ENCODE measurements at places on chromosomes 7 and 10.

DNA sequence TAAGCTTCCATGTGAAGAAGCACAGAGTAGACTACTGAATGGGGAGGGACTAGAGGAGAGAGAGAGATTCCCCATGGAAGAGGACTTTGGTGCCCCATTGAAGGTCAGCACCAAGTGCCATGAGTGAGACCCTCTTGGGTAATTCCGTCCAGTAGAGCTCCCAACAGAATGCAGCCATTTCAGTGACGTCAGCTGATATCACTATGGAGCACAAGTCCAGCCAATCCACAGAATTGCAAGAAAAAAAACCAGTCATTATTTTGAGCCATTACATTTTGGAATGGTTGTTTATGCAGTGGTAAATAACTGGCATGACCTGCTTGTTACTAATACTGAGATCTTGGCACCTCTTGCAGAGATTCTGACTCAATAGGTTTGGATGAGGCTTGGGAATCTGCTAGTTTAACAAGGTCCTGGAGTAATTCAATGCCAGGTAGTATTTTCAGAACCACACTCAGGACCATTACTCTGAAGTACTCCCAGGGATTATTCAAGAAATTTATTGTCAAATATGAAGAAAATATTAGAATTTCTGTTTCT lies 52.6 kb upstream of the SP8 start:
- no peaks in the 10 kb centered on the region for H3K27me3 ChIP-seq
- no peaks in the 10 kb centered on the region for H3K36me3 ChIP-seq
- H3K4me3 ChIP-seq: no peak overlapping the region
- no peaks in the 10 kb centered on the region for H3K4me1 ChIP-seq
- DNase-seq: no peak
- H3K27ac ChIP-seq: no peak overlapping the region

- DNase-seq: no peak
- no peaks in the 10 kb centered on the region for H3K27me3 ChIP-seq
- H3K4me3 ChIP-seq: no peak overlapping the region
- no peaks in the 10 kb centered on the region for H3K4me1 ChIP-seq
- H3K27ac ChIP-seq: no peak overlapping the region
- no peaks in the 10 kb centered on the region for H3K36me3 ChIP-seq
Measured at GRCh38 chr7:43891069-43891955, 15.1 kb downstream of the URGCP start.

DNA sequence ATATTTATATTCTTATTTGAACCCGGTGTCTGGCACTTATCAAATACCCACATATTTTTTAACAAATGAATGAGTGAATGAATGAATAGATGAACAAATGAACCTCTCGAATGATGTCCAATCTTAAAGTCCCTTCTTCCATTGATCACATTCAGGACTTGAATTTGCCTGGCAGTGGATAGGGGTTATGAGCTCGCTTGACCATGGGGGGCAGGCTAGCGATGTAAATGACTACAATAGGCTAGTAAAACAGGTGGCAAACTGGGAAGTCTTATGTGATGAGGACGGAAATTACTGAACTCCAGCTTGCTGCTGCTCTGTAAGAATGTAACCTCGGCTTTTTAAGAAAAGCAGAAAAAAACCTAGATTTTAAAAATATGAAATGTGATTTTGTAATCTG lies 247.7 kb upstream of the DKK1 start:
- DNase-seq: no peak
- no peak overlapping the region for H3K4me3 ChIP-seq
- no peaks in the 10 kb centered on the region for H3K36me3 ChIP-seq
- no peak overlapping the region for H3K27ac ChIP-seq

GRCh38 chr7:30915005-30915601 lies 3.5 kb downstream of the AQP1 start:
- no peak overlapping the region for H3K4me3 ChIP-seq
- peaks cover 6% of the 10 kb centered on the region for H3K27me3 ChIP-seq
- H3K27ac ChIP-seq: no peak overlapping the region
- DNase-seq: no peak

DNA sequence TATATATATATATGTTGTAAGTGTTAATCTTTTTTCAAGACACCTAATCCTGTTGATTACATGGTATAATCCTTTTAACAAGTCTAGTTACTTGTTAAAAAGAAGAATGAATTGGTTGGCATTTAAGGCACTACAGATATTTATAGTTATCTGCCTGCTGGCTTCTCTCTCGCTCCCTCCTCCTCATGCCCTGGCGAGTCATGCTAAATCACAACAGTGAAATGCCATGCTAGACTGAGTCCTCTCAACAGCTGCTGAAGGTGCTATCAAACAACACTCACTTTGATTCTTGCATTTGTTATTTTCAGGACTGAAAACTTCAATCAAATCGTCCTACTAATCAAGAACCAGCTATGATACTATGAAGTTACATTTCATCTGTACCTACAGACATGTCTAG lies 15.4 kb downstream of the NRAP start:
- 0 out of 2 replicates have a peak, but pooled peaks cover 8% of the 10 kb centered on the region for H3K4me1 ChIP-seq
- no peaks in the 10 kb centered on the region for H3K27me3 ChIP-seq
- H3K36me3 ChIP-seq: no peaks in the 10 kb centered on the region
- H3K4me3 ChIP-seq: no peak overlapping the region
- H3K27ac ChIP-seq: no peak overlapping the region

GRCh38 chr10:26881600-26882331 lies 21.0 kb upstream of the ABI1 start:
- no peak overlapping the region for H3K27ac ChIP-seq
- H3K36me3 ChIP-seq: no peaks in the 10 kb centered on the region
- H3K4me1 ChIP-seq: no peaks in the 10 kb centered on the region
- peaks cover 3% of the 10 kb centered on the region for H3K27me3 ChIP-seq

- no peak overlapping the region for H3K27ac ChIP-seq
- no peak overlapping the region for H3K4me3 ChIP-seq
- no peak for DNase-seq
- H3K4me1 ChIP-seq: peaks cover 21% of the 10 kb centered on the region
Measured at GRCh38 chr10:87838650-87839049, 20.6 kb upstream of the ATAD1 start.

DNA sequence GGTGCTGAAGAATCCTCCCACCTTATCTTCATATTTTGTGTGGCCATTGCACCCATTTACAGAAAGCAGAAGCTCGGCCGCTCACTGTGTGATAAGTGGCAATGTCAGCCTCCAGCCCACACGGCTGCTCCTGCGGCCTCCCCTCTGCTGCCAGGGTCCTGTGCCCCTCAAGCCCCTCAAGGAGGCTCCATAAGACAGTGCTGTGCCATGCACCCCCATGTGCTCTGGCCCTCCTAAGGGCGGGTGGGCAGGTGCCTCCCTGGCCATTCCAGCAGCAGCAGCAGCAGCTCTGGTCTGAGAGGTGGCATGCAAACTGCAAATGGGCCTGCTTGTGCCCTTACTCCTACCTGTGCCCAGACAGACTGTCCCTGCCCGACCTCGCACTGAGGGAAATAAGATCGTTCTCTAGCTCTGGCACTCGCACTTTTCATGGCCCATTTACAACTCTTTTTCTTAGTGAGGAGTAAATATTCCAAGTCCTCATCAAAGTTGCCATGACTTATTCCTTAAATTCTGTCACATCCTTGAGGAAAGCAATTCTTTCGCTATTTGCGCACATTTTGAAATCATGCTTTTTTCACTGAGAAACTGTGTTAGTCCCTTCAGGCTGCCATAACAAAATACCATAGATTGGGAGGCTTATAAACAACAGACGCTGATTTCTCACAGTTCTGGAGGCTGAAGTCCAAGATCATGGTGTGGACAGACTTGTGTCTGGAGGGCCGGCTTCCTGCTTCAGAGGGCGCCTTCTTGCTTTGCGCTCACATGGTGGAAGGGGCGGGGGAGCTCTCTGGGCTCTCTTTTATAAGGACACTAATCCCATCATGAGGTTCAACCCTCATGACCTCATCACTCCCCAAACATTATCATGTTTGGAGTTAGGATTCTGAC lies 187.8 kb downstream of the COBL start:
- H3K36me3 ChIP-seq: no peaks in the 10 kb centered on the region
- no peak overlapping the region for H3K27ac ChIP-seq
- no peaks in the 10 kb centered on the region for H3K27me3 ChIP-seq
- DNase-seq: no peak

GRCh38 chr10:132735923-132736391 lies 50.0 kb downstream of the NKX6-2 start:
- H3K4me3 ChIP-seq: no peak overlapping the region
- DNase-seq: no peak
- H3K36me3 ChIP-seq: no peaks in the 10 kb centered on the region
- no peaks in the 10 kb centered on the region for H3K27me3 ChIP-seq
- H3K27ac ChIP-seq: no peak overlapping the region
- peaks cover 10% of the 10 kb centered on the region for H3K4me1 ChIP-seq

DNA sequence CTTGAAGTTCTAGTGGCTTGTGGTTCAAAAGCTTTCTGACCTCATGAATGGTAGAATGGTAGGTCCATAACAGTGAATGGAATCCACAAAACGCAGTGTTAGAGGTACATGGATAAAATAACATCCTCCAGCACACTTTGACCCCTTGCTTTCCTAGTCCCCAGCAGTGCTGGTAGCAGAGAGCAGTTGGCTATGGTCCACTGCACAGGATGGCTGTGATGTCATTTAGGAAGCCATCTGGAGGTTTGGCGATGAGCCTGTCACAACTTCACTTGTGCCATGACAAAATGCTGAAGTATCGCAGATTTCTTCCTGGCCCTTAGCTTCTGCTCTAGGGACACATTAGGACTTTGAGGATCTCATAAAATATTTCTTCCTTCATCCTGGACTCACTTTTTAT lies 300.0 kb upstream of the FZD8 start:
- H3K27ac ChIP-seq: no peak overlapping the region
- H3K36me3 ChIP-seq: no peaks in the 10 kb centered on the region
- DNase-seq: no peak
- H3K4me1 ChIP-seq: no peaks in the 10 kb centered on the region
- no peak overlapping the region for H3K4me3 ChIP-seq
- H3K27me3 ChIP-seq: no peaks in the 10 kb centered on the region

- H3K4me1 ChIP-seq: no peaks in the 10 kb centered on the region
- no peaks in the 10 kb centered on the region for H3K27me3 ChIP-seq
- H3K27ac ChIP-seq: no peak overlapping the region
- no peak for DNase-seq
Measured at GRCh38 chr7:48389977-48390376, 218.7 kb downstream of the ABCA13 start.

- DNase-seq: no peak
- H3K27me3 ChIP-seq: no peaks in the 10 kb centered on the region
- no peak overlapping the region for H3K27ac ChIP-seq
Measured at GRCh38 chr7:2997014-2997413, 46.7 kb downstream of the CARD11 start.

GRCh38 chr7:35909870-35910357 lies 109.1 kb downstream of the SEPTIN7 start:
- DNase-seq: no peak
- H3K36me3 ChIP-seq: no peaks in the 10 kb centered on the region
- H3K4me3 ChIP-seq: no peak overlapping the region
- no peak overlapping the region for H3K27ac ChIP-seq

DNA sequence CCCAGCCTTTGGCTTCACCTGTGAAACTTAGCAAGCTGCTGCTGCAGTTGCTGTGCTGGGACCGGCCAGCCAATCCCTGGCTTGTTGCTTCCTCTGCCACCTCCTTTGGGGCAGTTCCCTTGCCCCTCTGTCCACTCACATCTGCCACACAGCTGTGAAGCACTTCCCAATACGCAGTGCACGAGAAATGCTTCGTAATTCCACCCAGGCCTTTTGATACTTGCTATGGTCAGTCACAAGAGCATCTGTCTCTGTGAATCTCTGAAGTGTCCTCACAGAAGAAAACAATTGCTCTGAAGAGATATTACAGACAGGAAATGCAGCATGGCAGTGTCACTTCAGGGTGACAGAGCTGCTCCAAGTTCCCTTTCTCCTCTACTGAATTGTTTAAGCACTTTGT lies 208.5 kb downstream of the PTEN start:
- H3K4me1 ChIP-seq: peaks cover 11% of the 10 kb centered on the region
- H3K36me3 ChIP-seq: no peaks in the 10 kb centered on the region
- no peak for DNase-seq
- peaks cover 4% of the 10 kb centered on the region for H3K27me3 ChIP-seq
- H3K4me3 ChIP-seq: no peak overlapping the region
- no peak overlapping the region for H3K27ac ChIP-seq

- no peaks in the 10 kb centered on the region for H3K4me1 ChIP-seq
- no peak for DNase-seq
- no peak overlapping the region for H3K27ac ChIP-seq
- H3K27me3 ChIP-seq: no peaks in the 10 kb centered on the region
Measured at GRCh38 chr7:102107474-102108104, 179.1 kb upstream of the SH2B2 start.

GRCh38 chr7:80449836-80450235 lies 62.0 kb downstream of the GNAT3 start:
- peaks cover 24% of the 10 kb centered on the region for H3K4me1 ChIP-seq
- peak; percentile 61 for DNase-seq
- H3K4me3 ChIP-seq: no peak overlapping the region
- H3K36me3 ChIP-seq: no peaks in the 10 kb centered on the region

GRCh38 chr7:137934176-137934826 lies 67.6 kb downstream of the CREB3L2 start:
- H3K4me1 ChIP-seq: peaks cover 95% of the 10 kb centered on the region
- no peak overlapping the region for H3K4me3 ChIP-seq
- no peak for DNase-seq
- no peaks in the 10 kb centered on the region for H3K27me3 ChIP-seq

DNA sequence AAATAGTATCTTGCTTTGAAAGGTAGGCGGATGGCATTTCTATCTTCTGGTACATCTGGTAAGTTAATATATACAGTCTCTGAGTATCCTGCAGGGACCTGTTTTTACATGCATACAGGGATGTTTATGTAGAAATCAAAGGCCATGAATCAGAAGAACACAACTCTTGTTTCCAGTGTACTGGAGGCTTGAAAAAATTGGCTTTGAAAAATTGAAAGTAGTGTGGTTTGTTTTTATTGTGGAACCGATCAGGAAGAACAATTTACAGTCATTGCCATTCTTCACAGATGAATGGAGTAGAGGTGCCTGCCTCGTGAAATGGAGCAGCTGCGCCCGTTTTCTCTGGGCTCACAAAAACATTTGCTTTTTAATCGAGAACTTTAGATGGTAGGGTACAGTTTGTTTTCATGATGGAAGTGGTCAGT lies 54.0 kb upstream of the RPA3 start:
- no peaks in the 10 kb centered on the region for H3K27me3 ChIP-seq
- no peaks in the 10 kb centered on the region for H3K36me3 ChIP-seq
- no peak for DNase-seq
- no peak overlapping the region for H3K4me3 ChIP-seq
- no peaks in the 10 kb centered on the region for H3K4me1 ChIP-seq

DNA sequence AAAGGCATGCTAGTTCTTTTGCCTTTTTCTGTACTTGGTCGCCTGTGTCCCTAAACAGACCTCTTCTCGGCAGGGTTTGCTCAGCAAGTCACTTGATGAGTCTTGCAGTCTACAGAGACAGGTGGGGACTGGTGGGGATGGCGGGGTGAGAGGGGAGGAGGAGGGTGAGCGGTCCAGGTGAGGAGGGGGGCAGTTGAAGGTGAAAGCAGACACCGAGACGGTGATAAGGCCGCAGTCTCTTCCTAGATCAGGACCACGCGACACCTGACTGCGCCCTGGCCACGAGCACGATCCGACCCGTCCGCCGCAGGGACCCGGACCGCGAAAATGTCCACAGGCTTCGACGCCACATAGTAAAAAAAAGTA lies 566 bp downstream of the ASNS start:
- H3K27ac ChIP-seq: peak overlapping the region; percentile 64
- peak overlapping the region; percentile 97 for H3K4me3 ChIP-seq
- H3K27me3 ChIP-seq: no peaks in the 10 kb centered on the region
- peaks cover 29% of the 10 kb centered on the region for H3K36me3 ChIP-seq
- H3K4me1 ChIP-seq: peaks cover 37% of the 10 kb centered on the region
- DNase-seq: no peak

- peak; percentile 18 for DNase-seq
- no peaks in the 10 kb centered on the region for H3K27me3 ChIP-seq
- H3K4me1 ChIP-seq: no peaks in the 10 kb centered on the region
- peaks cover 3% of the 10 kb centered on the region for H3K36me3 ChIP-seq
- H3K4me3 ChIP-seq: no peak overlapping the region
Measured at GRCh38 chr10:72133517-72133916, 45.2 kb upstream of the SPOCK2 start.
